ENCODE measurements at places on chromosomes 7 and 10.

DNA sequence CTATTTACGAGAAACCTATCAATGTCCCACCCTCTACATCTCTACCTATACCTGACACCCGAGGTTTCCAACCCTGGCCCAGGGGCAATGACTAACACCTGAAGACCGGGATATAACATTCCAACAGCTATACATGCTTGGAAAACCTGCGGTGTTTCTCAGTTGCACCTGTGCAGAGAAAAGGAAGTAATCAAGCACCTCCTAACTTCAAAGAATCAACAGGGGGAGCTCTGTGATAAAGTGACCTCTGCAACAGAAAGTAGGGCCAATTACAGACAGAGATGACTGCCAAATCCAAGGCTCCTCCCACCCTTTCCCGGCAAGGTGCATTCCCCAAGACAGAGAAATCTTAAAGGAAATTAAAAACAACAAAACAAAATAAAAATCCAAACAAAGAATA lies 41.3 kb downstream of the CCDC6 start:
- no peak for DNase-seq

DNA sequence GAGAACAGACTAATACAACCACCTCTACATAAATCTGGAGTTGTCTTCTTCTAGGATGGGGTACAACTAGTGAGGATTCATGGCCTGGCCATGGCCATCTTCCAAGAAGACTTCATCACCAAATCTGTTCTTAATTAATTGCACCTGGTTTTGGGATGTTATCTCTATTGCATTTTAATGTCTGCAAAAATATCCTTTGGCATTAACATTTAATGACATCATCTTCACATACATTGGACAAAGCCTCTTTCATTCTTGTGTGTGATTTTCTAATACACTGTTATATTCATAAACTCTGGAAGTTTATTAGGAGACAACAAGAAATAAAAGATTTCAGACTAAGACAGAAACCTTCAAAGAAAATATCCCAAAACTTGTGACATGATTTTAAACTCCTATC lies 124.2 kb upstream of the ABCB5 start:
- DNase-seq, result no peak

- DNase-seq, result no peak
These were observed 504 bp upstream of the BMPER start for GRCh38 chr7:33904681-33905388.

DNA sequence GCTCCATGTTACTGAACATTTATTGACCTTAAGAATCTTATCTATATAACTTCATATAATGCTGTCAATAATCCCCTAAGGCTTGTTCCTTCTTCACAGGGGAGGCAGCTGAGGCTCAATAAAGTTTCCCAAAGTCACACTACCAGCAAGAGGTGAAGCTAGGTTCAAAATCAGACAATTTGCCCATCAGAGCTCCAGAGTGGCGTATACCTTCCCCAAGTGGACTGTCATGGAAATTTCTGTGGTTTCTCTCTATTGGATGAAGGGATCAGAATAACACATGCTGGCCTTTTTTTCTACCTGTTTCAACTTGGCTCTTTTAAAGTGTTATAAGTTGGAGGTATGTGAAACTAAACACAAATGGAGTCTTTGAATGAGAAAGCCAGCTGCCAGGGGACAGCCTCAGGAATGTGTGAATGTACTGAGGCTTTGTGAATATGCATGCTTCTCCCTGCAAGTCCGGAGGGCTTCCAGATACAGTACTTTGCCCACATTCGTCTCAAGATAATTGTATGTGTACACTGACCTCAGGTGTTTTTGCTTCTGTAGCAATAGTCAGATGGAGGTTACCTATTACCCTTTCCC lies 656.3 kb upstream of the CELF2 start:
- no peak for DNase-seq

DNA sequence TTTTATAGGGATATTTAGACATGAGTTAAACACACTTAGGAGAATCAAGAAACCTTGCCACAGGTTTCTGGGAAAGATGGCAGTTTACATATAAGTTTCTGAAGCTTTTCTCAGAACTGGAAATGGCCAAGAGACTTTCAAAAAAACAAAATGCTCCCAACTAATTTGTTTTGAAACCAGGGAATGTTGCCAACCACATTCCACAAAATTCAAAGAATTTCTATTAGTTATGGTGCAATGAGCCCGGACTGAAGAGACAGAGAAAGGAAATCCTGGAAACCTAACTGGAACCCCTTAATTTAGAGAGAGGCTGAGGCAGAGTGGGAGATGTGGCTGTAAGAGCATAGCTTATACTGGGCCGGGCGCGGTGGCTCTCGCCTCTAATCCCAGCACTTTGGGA lies 128.5 kb downstream of the PTEN start:
- no peak for DNase-seq
